Activated CD8-positive, alpha-beta T cell treated with anti-CD3 and anti-CD28 coated beads, Interleukin-2, amount 10 ng/mL, durations not matched to agents 7 days and 5 days (primary cell): ENCODE measurements at places on chromosomes 11 and 22. TPM values are rescaled to one million over a fixed set of nuclear protein-coding genes. Genes with fewer than 3 reads are reported as not detected.

GRCh38 chr22:35510481-35510934, 30.1 kb upstream of the RASD2 start:
- H3K36me3 ChIP-seq = no peaks in the 10 kb centered on the region
- peaks cover 17% of the 10 kb centered on the region for H3K27me3 ChIP-seq
- DNase-seq = no peak
- H3K4me1 ChIP-seq = no peaks in the 10 kb centered on the region

SLC29A2 gene
- 10.0 TPM for total RNA-seq

DNA sequence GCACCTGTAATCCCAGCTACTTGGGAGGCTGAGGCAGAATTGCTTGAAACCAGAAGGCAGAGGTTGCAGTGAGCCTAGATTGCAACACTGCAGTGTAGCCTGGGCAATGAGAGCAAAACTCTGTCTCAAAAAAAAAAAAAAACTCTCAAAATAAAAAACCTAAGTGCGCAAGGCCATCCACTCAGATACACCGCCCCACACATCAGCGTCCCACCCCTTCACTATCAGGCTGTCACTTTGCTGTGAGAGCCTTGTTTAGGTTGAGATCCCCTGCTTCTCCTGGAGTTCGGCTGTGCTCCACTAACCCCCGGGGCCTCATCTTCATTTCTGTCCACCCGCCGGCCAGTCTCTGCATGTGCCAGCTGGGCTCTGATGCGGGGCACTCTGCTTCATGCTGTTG, 12.1 kb downstream of the SLC25A1 start:
- DNase-seq = no peak
- no peak overlapping the region for H3K27ac ChIP-seq
- H3K4me3 ChIP-seq = no peak overlapping the region
- peaks cover 35% of the 10 kb centered on the region for H3K27me3 ChIP-seq

DNA sequence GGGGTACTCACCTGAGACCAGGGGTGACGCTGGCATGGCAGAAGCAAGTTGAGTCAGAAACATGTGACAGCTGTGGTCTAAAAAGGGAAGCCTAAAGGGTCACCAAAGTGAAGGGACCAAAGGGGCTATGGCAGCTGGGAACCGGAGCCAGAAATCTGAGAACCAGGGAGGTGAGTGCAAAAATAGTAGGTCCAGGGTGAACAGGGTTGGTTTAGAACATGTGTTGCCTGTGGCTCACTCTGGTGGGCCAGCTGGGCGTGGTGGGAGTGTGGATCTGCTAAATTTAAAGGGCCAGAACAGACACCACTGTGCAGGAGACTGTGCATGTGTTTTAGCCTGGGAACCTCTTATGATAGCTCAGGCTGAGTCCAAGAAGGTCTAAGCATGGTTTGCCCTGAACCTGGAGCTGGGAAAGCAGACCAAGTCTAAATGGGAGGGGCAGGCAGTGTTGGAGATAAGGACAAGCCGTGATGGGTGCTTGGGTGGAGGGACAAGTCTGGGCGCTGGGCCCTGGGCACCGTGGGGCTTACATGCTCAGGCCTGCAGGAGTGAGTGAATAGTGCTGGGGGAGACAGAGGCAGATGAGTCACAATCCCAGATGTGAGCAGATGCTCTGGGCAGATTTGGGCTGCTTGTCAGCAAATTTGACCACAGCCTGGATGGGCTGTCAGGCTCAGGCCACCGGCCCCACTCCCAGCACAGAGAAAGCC, 41.4 kb upstream of the ZBED5 start:
- H3K27ac ChIP-seq = no peak overlapping the region
- no peak overlapping the region for H3K4me3 ChIP-seq
- H3K4me1 ChIP-seq = peaks cover 6% of the 10 kb centered on the region
- no peaks in the 10 kb centered on the region for H3K27me3 ChIP-seq

GRCh38 chr11:18692941-18693760, 5.4 kb upstream of the TMEM86A start:
- no peak overlapping the region for H3K27ac ChIP-seq
- H3K27me3 ChIP-seq = peaks cover 6% of the 10 kb centered on the region
- H3K4me1 ChIP-seq = peaks cover 13% of the 10 kb centered on the region
- H3K4me3 ChIP-seq = no peak overlapping the region
- no peaks in the 10 kb centered on the region for H3K36me3 ChIP-seq

DNA sequence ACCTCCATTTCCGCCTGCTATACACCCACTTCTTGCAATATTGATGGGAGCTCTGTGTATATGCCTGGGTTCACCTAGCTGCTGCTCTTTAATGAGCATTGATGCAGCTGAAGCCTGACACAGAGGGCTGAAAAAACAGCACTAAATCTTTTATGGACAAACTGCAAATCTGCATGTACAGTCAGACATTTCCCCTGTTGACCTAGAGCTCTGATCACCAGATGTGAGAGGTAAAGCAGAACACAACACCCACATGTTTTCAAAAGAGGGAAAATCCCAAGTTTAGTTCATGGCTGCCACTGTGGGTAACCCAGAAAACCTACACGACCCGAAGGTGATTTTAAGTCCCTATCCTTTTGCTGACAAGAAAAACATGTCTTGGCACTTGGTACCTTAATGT, 303.0 kb upstream of the PITPNB start:
- no peak for DNase-seq
- no peaks in the 10 kb centered on the region for H3K4me1 ChIP-seq
- H3K4me3 ChIP-seq = no peak overlapping the region
- no peaks in the 10 kb centered on the region for H3K36me3 ChIP-seq
- H3K27ac ChIP-seq = no peak overlapping the region

- H3K36me3 ChIP-seq = no peaks in the 10 kb centered on the region
- no peak overlapping the region for H3K27ac ChIP-seq
- H3K4me3 ChIP-seq = no peak overlapping the region
Observed at GRCh38 chr11:14193644-14194043, 165.3 kb downstream of the RRAS2 start.
